Anterior cingulate cortex (tissue), 58 donors: ENCODE measurements at places on chromosomes 6 and 20.

GRCh38 chr6:68039641-68040311 is 595.3 kb upstream of the ADGRB3 start:
- no peak for DNase-seq

DNA sequence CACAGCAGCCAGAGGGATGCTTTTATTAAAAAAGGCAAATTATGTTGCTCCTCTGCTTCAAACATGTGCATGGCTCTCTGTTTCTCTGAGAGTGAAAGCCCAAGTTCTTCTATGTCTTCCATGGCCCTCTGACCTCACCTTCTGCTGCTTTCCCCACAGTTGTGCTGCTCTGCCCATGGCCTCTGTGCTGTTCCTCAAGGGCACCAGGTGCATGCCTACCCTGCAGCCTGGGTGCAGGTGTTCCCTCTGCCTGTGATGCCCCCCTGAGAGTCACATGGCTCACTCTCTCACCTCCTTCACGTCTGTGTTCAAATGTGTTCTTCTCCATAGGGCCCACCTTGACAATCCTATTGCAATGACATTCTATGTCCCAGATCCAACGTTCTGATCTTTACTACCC is 477.0 kb upstream of the CHD6 start:
- no peak for DNase-seq

GRCh38 chr6:43853066-43853650 is 83.1 kb downstream of the VEGFA start:
- DNase-seq: no peak

DNA sequence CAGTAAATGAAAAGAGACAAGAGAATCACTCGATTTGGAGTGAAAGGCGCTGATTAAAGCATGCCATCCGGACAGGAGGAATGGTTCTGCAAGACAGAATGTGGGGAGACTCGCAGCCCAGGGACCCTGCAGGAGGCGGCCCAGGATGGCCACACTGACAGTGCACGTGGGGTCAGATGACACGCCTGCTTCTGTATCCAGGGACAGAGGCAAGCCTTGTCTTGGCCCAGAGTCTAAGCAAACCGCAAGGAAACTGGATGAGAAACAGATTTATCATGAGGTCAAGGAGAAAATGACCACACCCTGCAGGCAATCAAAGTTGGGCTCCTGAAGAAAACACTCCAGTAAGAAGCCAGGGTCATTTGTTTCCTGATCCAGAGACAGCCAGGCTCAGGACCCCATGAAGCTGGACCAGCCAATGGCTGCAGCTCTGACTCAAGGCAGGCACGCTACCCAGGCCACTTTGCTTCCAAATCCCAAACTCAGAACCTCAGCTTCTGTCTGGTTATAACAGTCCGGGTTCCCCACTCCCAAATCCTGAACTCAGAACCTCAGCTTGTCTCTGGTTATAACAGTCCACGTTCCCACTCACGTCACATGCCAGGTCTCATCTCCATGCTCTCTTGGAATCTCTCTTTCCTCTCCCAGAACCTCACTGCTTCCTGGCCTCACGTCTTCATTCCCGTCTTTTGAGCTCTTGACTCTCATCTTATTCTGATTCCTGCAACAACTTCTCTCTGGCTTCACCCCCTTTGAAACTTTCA is 144.9 kb upstream of the THBS2 start:
- no peak for DNase-seq

DNA sequence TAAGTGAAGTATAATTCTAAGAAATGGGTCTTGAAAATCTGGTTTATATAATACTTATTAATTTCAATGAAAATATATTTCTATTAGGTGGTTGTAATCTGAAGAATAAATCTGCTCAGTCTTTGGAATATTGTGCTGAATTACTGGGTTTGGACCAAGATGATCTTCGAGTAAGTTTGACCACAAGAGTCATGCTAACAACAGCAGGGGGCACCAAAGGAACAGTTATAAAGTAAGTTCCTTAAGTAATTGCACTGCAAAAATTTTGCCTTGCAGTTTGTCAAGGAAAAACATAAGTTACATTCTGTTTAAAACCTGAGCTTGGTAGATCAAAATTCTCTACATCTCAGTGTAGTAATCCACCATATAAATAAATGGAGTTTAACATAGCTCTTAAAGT is 106.0 kb downstream of the MYO6 start:
- no peak for DNase-seq

- no peak for DNase-seq
Measured at GRCh38 chr6:99287523-99287922, 62.0 kb downstream of the FAXC start.

- no peak for DNase-seq
Measured at GRCh38 chr6:101458336-101458735, 64.8 kb downstream of the GRIK2 start.

GRCh38 chr6:106154326-106154725 is 68.2 kb downstream of the PRDM1 start:
- DNase-seq: no peak

GRCh38 chr6:753486-753885 is 60.5 kb upstream of the EXOC2 start:
- DNase-seq: no peak

DNA sequence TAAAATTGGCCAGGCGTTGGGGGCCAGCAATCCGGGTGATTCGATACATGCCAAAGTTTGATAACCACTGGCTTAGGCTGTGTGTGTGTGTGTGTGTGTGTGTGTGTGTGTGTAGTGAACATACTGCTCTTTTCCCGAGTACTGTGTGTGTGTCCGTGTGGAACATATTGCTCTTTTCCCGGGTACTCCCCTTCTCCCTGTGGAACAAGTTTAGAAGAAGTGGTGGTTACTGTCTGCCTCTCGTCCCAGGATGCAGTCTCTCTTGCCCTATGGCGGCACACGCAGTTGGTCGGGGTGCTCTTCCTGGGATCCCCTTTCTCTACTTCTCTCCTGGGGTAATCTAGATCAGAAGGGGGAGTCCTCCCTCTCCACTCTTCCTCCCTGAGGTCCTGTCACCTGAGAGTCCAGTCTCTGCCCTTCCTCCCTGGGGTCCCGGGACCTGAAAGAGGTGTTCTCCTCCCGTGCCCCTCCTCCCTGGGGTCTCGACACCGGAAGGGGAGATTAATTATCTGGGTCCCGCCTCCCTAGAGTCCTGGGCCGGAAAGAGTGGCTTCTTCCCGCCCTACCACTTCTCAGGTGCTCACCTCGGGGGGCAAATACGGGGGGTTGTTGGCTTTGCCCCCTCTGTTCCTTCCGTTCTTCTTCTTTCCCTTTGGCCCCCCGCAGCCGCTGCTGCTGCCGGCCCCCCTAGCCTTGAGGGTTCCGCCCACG is 516 bp downstream of the GTPBP2 start:
- no peak for DNase-seq

- DNase-seq: no peak
Measured at GRCh38 chr20:47062226-47062890, 167.7 kb downstream of the EYA2 start.

DNA sequence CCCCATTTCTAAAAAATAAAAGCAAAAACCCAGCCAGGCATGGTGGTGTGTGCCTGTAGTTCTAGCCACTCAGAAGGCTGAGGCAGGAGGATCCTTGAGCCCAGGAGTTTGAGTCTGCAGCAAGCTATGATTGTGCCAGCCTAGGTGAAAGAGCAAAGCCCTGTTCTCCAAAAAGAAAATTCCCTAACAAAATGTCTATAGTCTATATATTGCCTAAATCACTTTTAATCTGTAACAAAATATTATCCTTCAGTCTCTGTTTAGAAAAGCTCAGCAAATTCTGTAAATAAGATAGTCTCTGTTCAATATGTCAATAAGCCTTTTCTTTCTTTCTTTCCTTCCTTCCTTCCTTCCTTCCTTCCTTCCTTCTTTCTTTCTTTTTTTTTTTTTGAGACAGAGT is 75.8 kb upstream of the ZFP64 start:
- no peak for DNase-seq

DNA sequence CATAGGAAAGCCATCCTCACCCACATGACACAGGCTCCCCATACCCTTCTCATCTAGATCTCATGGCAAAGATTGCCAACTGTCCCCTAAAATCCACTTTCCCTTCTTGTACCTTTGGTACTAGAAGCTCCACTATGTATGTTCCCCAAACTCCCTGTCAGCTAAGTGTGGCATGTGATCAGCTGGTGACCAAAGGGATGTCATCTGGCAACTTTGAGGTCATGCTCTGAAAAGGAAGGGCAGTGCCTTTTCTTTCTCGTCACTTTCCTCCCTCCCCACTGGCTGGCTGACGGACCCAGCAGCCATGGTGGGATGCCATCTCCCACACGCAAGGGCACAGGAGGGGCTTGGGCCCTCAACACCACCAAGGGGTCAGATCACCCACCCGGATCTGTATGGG is 23.8 kb upstream of the TAF8 start:
- DNase-seq: no peak

DNA sequence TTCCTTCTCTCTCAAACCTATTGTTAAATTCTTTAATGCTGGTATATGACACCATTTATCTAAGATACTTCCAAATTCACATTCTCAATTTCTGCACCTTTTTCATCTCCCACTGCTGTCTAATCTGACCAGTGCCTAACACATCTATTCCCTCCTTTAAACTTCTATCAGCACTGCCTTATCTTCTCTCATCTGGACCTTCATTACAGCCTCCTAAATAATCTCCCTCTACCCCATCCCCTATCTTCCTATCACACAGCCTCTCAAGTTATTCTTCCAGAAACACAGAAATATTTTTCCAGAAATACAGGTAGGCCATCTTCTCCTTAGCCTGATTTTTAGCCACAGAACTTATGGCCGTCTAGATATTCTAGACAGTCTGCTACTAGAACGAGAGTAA is 5.5 kb downstream of the DTNBP1 start:
- DNase-seq: no peak
